ENCODE measurements at places on chromosomes 1 and 21. TPM values are rescaled to one million over a fixed set of nuclear protein-coding genes. Genes with fewer than 3 reads are reported as not detected.

The SLAMF7 gene
- polyA plus RNA-seq = 5.8 TPM

The LORICRIN gene
- not detected for polyA plus RNA-seq

The RIMS3 gene
- 6.9 TPM for polyA plus RNA-seq

The TAS1R1 gene
- 0.27 TPM for polyA plus RNA-seq

The FCGR3A gene
- 3.1 TPM for polyA plus RNA-seq

The RNU1-2 gene
- polyA plus RNA-seq = 3.2 TPM

The GRHL3 gene
- 0.54 TPM for polyA plus RNA-seq

The RCSD1 gene
- polyA plus RNA-seq = 7.4 TPM

The SLC9C2 gene
- polyA plus RNA-seq = 0.06 TPM

The INTS11 gene
- 147 TPM for polyA plus RNA-seq
